ENCODE measurements at places on chromosomes 16 and 17.

DNA sequence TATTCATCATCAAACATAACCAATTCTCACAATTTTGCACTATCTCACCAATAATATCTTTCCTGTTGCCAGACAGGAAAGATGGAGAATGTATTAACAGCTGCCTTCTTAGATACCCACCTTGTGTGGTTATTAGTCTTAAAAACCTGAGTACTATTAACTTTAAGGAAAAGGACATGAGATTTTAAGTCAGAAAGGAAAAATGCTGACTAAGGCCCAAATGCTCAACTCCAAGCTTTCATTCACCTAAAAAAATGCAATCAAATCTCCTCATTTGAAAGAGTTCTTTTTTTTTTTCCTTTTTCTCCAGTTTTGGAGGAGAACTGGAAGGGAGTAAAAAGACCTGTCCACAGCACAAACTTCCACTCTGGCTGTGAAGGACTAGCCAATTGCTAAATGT is 61.3 kb upstream of the PHOSPHO1 start:
- DNase-seq, result no peak

DNA sequence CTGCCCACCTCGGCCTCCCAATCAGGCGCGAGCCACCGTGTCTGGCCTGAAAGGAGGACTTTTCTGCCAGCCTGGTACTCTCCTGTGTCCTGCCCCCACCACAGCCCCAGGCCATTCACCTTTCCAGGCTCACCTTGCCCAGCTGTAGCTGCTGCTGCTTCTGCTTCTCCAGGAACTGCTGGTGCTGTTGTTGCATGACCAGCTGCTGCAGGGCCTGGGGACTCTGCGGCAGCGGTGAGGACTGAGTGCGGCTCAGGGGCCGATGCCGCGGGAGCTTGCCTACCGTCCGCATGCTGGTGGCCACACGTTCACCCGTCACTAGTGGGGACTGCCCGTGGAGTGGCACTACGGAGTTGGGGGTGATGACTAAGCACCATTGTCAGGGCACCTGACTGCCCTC is 17.7 kb downstream of the G6PC3 start:
- no peak for DNase-seq

GRCh38 chr17:29588017-29588561 is 1.4 kb downstream of the GIT1 start:
- no peak for DNase-seq

- DNase-seq, result no peak
These were observed 102.5 kb downstream of the SALL1 start for GRCh38 chr16:51048544-51048943.

- DNase-seq, result no peak
These were observed 103.3 kb upstream of the NLRP1 start for GRCh38 chr17:5687646-5688045.

DNA sequence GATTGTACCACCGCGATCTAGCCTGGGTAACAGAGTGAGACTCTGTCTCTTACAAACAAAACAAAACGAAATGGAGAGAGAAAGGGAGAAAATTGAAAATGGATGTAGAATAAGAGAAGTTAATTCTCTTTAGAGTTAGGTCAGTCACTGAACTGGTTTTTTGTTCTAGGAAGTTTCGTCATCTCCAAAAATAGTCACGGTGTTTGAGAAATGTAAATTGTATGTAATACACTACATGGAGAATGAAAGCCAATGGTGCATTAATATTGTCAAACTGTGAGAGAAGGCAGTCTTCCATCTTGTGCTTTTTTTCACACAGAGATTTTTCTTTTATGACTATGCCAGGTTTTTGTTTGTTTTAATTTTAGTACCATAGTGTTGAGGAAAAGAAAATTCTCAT is 145.9 kb downstream of the BCAS3 start:
- DNase-seq, result no peak

- DNase-seq, result no peak
These were observed 47.5 kb upstream of the ZCCHC14 start for GRCh38 chr16:87540072-87540896.

- DNase-seq, result no peak
These were observed 173.1 kb upstream of the NLRP1 start for GRCh38 chr17:5757314-5757907.

DNA sequence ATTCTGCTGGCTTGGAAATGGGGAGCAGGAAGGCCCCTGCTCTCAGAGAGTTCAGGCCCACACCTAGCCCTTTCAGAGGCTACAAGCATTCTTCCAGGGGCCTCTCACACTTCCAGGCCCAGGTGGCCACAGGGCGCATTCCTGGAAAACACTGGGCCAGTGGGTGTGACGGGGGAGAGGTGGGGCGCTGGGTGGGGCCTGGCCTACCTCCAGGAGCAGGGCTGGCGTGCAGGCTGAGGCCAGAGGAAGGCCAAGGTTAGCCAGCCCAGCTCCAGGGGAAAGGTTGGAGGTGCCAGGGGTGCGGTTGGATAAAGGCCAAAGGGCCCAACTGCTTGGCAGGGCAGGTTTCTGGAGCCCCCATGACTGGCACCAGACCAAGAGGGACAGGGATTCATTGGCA is 198.2 kb downstream of the MAF start:
- DNase-seq, result no peak

- DNase-seq, result no peak
These were observed 64.7 kb upstream of the GSE1 start for GRCh38 chr16:85548375-85548774.

- no peak for DNase-seq
These were observed 94.6 kb downstream of the SPECC1 start for GRCh38 chr17:20103454-20104446.

GRCh38 chr17:2071455-2072281 is 16.8 kb downstream of the HIC1 start:
- no peak for DNase-seq

DNA sequence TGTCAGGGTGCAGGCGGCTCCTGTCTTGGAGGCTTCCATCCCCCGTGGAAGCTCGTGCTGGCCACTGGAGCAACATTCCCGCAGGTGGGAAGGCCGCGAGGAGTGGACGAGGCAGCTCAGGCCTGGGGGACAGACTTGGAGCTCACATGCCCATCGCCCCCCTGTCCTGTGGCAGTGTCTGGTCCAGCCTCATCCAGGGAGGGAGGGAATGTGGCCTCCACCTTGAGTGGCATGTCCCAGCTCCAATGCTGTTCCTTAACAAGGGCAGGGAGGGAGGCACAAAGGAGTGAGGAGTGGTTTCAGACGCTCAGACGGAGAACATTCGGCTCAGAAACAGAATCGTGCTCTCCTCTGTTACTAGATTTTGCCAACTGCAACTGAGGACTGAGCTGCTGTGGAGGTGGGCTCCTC is 159.4 kb upstream of the CHMP6 start:
- DNase-seq, result no peak

DNA sequence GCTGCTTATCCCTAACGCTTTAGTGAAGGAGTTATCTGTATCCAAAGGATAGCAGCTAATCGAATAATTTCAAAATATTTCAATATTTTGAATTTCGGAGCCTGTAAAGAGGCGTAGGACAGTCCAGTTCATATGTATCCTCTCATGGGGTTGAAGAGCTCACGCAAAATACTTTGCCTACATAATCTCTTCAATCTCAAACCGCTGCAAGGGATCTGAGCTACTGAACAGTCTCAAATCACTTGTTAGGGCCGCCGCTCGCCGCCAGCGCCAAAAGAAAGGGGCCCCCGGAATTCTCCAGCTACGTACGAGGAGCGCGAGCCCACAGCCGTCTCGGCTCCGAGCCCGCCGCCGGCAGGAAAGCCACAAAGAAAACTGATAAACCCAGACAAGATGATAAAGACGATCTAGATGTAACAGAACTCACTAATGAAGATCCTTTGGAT is 601 bp upstream of the RFWD3 start:
- DNase-seq, result peak; percentile 31

DNA sequence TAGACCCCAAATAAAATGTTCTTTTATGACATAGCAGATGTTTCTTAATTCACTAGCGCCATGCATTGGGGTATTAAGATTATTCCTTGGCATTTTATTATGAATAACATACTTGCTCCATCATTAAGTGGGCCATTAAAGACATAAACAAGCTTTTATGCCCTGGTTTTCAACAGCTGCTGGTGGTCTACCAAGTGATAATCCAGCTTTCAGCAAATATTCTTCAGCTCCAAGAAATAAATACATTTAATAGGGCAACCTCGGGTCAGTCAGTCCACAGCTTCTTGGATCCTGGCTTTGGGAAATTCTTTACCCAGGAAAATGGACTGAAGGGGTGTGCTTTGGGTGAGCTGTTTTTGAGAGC is 217.3 kb upstream of the IRX3 start:
- DNase-seq, result no peak

DNA sequence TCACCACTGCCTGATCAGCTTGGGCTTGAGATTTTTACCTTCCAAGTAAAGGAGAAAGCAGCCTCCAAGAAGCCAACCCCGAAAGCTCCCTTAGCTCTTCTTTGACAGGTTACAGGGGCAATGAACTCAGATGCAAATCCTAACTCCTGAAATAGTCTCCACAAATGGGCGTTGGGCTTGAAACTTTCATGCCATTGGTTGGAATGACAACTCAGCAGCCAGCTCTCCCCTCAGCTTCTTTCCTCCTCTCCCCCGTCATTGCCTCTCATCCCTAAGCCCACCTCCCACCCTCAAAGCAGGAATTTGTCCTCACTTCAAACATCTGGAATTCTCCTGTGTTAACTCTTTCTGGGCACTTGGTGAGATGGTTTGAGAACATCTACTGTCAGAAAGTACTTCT is at the start of gene TAT:
TSS of gene TAT (minus strand) at position 122 of the 400 bp plus-strand sequence. CDS start 677 bp downstream, outside the sequence.
- no peak for DNase-seq

DNA sequence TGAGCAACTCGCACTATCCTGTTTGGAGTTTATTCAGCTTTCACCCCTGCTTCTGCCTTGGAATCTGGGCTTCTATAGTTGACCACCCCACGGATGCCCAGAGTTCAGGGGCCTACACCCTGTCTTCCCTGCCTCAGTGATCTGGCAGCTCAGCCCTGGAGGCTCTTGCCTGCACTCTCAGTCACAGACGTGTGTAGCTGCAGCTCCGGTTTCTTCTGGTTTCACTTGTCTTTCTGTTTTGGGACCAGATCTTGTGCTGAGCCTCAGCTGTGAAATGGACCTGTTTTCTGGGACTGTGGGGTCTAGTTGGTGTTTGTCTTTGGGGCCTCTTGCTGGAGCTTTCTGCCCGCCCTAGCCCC is 5.8 kb downstream of the GPT2 start:
- no peak for DNase-seq

GRCh38 chr16:28537964-28538732 is 626 bp downstream of the NUPR1 start:
- DNase-seq, result no peak

GRCh38 chr17:81223762-81224130 is 981 bp upstream of the CEP131 start:
- no peak for DNase-seq

GRCh38 chr17:32102172-32102571 is 40.1 kb upstream of the RHOT1 start:
- DNase-seq, result no peak

- DNase-seq, result no peak
These were observed 17.6 kb upstream of the ITGAM start for GRCh38 chr16:31242206-31242605.

DNA sequence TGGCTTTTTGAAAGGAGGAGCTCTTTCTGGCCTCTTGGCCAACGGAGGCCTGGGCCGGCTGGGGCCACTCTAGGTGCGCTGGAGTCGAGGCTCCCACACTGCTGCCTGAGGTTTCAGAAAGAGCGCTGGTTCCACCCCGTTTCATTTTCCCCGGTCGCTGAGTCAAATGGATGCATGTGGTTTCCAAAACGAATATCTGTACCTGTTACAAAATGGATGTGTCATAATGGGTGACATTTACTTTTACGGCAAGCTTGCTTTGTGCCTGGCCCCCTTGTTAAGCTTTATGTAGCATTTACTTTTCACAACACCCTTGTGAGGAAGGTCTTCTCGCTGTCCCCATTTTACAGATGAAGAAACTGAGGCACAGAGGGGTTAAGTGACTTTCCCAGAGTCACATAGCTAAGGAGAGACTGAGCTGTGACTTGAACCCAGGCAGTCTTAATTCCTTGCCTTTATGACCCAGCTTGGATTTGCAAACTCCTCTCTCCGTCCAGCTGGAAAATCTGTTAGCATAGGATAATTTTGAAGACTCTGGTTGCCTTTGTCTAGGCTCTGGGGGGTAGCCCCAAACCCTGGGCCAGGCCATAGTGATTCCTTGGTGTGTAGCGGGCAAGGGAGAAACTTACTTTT is 10.6 kb downstream of the KSR1 start:
- peak; percentile 85 for DNase-seq

DNA sequence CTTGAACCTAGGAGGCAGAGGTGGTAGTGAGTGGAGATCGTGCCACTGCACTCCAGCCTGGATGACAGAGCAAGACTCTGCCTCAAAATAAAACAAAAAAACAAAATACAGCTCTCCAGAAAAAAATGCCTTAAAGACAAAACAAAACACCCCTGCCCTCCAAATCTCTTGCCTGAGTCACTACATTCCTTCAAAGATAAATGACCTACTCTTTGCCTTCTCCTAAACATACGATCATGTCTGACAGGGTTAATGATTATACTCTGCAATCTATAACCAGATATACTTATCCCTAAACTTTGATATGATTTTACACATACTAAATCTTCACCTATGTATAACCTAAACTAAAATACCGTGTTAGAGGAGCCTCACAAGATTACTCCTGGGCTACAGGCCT is 1.4 kb upstream of the SETD6 start:
- DNase-seq, result no peak

- no peak for DNase-seq
These were observed 79.9 kb downstream of the NCOR1 start for GRCh38 chr17:16135461-16135860.

- DNase-seq, result no peak
These were observed 18.1 kb downstream of the MAP3K14 start for GRCh38 chr17:45298546-45299285.

DNA sequence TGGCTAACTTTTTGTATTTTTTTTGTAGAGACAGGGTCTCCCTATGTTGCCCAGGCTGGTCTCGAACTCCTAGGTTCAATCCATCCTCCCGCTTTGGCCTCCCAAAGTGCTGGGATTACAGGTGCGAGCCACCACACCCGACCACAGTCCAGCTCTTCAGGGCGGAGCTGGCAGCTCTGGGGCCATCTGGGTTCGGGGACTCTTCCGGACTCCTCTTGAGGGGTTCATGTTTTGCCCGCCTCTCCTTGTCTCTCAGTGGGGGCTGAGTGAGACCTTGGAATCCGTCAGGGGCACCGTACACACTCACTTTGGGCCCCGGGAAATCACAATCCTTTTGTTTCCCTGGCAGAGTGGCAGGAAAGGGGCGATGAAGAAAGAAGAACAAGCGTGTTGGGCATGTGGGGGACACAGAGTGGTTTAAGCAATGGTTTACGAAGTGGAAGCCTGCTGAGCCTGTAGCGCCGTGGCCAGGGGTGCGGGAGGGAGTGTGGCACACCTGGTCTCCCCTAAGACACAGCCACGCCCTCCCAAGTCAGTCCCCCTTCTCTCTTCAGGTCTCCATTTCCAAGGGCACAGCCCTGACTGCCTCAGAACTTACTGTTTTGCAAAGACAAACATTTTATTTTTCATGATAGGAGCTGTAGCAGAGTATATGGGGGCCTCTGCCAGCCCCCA is 26.1 kb downstream of the TNS4 start:
- no peak for DNase-seq

GRCh38 chr16:19980632-19981265 is 92.9 kb downstream of the GPR139 start:
- no peak for DNase-seq

Measured in stimulated activated CD4-positive, alpha-beta T cell treated with anti-CD3 and anti-CD28 coated beads, Interleukin-1b, Interleukin-23, amount 100 ng/mL, for 48 hours (primary cell).